Right atrium auricular region (tissue), 2 donors: ENCODE measurements at places on chromosomes 1 and 21. TPM values are rescaled to one million over a fixed set of nuclear protein-coding genes. Genes with fewer than 3 reads are reported as not detected.
A peak's percentile ranks its signal among the peaks of the same experiment; 100 is the strongest.

DNA sequence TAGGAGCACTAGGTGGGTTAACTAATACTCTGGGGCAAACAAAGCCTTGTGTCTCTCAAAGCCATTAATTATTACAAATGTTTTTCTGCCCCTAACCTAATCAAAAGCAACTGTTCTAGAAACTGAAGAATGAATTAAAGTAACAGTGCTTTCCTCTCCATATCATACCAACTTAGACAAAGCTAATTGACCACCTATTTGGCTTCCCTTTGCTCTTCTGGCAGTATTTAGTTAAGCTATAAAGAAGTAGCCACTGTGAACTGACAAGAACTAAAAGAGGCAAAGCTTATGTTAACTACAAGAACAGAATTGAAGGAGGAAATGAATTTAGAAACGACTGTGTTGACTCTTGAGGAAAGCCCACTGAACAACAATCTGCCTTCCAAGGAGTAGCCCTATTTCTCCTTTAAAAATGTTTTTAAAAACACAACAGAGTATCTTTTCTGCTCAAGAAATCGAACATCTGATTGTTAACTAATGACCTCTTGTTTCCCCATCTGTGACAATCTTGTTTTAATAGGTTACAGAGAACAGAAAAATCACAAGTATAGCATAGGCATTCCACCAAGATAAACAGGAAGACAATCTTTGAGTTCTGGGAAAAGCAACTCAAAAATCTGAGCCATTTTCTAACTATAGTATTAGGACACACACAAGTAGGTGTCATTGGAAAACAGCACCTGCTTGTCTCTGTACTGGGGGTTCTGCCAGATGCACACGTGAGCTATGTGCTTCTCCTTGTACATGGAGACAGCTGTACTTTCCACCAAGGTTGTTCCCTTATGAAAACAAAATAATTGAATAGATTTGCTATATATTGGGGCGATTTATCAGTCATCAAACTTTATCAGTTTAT, 3.1 kb upstream of the EGLN1 start:
- H3K4me1 ChIP-seq, result peaks cover 24% of the 10 kb centered on the region
- peak overlapping the region; percentile 99 for H3K27ac ChIP-seq
- peak; percentile 65 for DNase-seq
- no peaks in the 10 kb centered on the region for H3K36me3 ChIP-seq
- no peak overlapping the region for H3K4me3 ChIP-seq
- H3K27me3 ChIP-seq, result no peaks in the 10 kb centered on the region

DNA sequence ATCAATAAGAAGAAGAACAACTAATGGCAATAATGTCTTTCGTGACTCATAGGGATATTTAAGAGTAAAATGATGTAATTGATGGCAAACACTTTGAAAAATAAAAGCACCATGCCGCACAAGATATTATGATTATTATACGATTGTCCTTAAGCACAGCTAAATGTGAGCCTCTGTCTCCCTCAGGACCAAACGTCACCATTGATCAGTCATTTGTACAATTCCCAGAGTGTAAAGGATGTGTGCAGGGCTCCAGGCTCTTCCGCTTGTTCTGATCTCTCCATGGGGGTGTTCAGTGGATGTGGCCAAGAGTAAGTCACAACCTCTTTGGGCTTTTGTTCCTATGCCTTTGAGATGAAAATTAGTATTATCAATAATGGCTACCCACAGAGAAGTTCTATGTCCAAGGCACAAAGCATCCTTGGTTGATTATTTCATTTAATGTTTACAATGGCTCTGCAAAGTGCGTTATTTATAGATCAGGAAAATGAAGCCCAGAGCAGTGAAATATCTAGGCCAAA, 17.7 kb upstream of the C1orf87 start:
- H3K27me3 ChIP-seq, result no peaks in the 10 kb centered on the region
- DNase-seq, result no peak
- H3K4me3 ChIP-seq, result no peak overlapping the region
- no peaks in the 10 kb centered on the region for H3K4me1 ChIP-seq
- H3K27ac ChIP-seq, result no peak overlapping the region
- H3K36me3 ChIP-seq, result no peaks in the 10 kb centered on the region

DNA sequence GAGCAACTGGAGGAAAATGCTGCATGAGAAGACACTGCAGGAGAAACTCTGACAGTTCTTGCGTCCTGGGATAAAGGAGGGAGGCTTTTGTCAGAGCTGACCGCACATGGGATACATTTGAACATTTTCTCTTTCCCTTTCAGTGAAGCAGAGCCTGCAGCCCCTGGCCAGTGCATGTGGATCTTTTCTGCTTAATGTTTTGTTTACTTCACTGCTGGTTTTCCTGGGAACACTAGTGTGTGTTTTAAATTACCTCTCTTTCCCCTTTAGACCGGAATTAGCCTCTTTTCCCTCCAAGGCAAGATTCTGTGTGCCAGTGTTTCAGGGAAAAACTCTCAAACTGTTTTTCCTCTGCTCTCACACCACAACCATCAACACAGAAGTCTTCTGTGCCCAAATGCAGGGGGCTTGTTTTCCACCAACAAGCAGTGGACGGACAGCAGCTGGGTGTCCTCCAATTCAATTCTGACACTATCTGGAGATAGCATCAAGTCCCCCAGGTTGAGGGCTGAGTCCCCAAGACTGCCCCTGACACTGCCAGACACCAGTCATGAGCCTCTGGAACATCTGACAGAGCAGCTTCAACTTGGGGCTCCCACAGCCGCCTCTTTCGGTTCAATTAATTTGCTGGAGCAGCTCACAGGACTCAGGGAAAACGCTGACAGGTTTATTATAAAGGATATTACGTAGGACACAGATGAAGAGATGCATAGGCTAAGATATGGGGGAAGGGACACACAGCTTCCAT, 136.2 kb downstream of the RHOU start:
- no peak overlapping the region for H3K4me3 ChIP-seq
- no peaks in the 10 kb centered on the region for H3K4me1 ChIP-seq
- no peaks in the 10 kb centered on the region for H3K27me3 ChIP-seq
- H3K27ac ChIP-seq, result no peak overlapping the region
- H3K36me3 ChIP-seq, result no peaks in the 10 kb centered on the region

DNA sequence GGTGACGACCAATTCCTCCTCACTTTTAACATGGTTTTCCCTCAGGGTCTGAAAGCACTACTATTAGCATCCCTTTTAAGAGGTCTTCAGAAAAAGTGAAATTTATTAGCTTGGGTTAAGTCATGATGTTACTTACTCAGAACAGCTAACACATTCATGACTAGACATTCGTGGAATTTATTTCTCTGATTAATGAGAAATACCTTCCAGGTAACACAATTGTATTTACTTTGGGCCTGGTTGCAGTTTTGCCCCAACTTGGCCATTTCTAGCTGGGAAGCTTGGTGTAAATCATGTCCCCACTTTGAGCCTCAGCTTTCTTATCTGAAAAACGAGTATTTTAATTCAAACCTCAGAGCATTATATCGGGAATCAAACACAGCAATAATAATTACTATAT, 119.2 kb upstream of the SPATA6 start:
- no peaks in the 10 kb centered on the region for H3K36me3 ChIP-seq
- H3K4me3 ChIP-seq, result no peak overlapping the region
- H3K4me1 ChIP-seq, result no peaks in the 10 kb centered on the region
- no peak overlapping the region for H3K27ac ChIP-seq

DNA sequence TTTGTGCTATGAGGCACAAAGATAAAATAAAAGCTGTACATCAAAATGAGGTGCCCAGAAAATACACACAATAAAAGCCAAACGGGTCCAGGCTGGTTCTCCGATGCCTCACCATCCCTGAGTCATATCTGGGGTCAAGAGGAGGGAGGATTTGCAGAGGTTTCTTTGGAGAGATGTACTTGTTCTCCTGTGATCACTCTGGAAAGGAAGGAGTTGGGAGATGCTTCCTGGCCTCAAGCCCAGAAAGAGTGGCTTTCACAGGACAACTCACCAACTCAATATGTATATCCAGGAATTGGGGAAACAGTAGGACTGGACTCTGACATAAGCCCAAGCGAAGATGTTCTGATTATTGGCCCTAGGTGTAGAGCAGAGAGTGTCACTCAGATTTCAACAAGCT, 51.9 kb downstream of the DIPK1A start:
- H3K4me1 ChIP-seq, result no peaks in the 10 kb centered on the region
- H3K27me3 ChIP-seq, result no peaks in the 10 kb centered on the region
- no peak overlapping the region for H3K27ac ChIP-seq
- no peaks in the 10 kb centered on the region for H3K36me3 ChIP-seq

GRCh38 chr1:236156512-236157208, 14.3 kb downstream of the GPR137B start:
- H3K27me3 ChIP-seq, result no peaks in the 10 kb centered on the region
- H3K27ac ChIP-seq, result no peak overlapping the region
- DNase-seq, result peak; percentile 67
- H3K4me1 ChIP-seq, result peaks cover 26% of the 10 kb centered on the region

- no peaks in the 10 kb centered on the region for H3K36me3 ChIP-seq
- peak overlapping the region; percentile 71 for H3K27ac ChIP-seq
- no peaks in the 10 kb centered on the region for H3K27me3 ChIP-seq
- H3K4me1 ChIP-seq, result peaks cover 48% of the 10 kb centered on the region
- H3K4me3 ChIP-seq, result no peak overlapping the region
Measured at GRCh38 chr1:170698301-170699275, 34.7 kb downstream of the PRRX1 start.

GRCh38 chr1:166900987-166901386, 24.9 kb upstream of the TADA1 start:
- no peak overlapping the region for H3K4me3 ChIP-seq
- no peak overlapping the region for H3K27ac ChIP-seq
- no peaks in the 10 kb centered on the region for H3K36me3 ChIP-seq
- no peaks in the 10 kb centered on the region for H3K4me1 ChIP-seq

DNA sequence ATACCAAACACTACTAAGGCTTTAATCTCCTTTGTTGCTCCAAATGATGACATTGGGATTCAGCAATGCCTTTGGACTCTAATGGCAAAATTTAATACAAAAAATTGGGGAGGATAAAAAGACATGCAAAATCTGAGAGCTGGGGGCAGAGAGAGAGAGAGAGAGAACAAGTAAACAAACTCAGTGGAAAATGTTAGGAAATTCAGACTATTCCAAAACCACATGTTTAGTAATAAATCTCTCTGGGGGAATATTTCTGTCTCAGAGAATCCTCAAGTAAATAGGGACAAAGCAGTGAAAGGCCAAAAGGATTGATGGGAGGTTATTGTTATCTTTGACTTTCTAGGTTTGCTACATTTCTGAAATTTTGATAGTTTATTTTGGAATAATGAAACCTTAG, 65.7 kb downstream of the PLA2G4A start:
- no peaks in the 10 kb centered on the region for H3K36me3 ChIP-seq
- H3K27me3 ChIP-seq, result no peaks in the 10 kb centered on the region
- peaks cover 14% of the 10 kb centered on the region for H3K4me1 ChIP-seq

- H3K27me3 ChIP-seq, result no peaks in the 10 kb centered on the region
- DNase-seq, result no peak
- H3K36me3 ChIP-seq, result no peaks in the 10 kb centered on the region
- no peak overlapping the region for H3K4me3 ChIP-seq
- no peak overlapping the region for H3K27ac ChIP-seq
Measured at GRCh38 chr1:85485516-85485915, 20.6 kb upstream of the DDAH1 start.

DNA sequence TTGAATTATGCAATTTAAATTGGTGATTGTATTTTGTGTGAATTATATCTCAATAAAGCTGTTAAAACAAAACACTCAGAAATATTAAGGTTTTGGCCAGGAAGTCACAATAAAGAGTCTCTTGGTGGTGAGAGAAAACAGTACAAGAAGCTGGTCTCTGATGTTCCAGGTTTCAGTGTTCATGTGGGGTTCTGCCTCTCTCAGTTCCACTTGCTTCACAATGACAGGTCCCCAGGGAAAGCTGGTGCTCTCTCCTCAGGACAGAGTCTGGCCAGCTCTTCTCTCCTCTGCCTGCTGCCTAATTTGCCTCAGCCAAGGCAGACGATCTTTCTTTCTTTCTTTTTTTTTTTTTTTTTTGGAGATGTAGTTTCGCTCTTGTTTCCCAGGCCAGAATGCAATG, 342.9 kb upstream of the PLXNA2 start:
- H3K4me3 ChIP-seq, result no peak overlapping the region
- no peaks in the 10 kb centered on the region for H3K27me3 ChIP-seq
- H3K27ac ChIP-seq, result no peak overlapping the region
- no peaks in the 10 kb centered on the region for H3K4me1 ChIP-seq
- no peaks in the 10 kb centered on the region for H3K36me3 ChIP-seq
- no peak for DNase-seq

DNA sequence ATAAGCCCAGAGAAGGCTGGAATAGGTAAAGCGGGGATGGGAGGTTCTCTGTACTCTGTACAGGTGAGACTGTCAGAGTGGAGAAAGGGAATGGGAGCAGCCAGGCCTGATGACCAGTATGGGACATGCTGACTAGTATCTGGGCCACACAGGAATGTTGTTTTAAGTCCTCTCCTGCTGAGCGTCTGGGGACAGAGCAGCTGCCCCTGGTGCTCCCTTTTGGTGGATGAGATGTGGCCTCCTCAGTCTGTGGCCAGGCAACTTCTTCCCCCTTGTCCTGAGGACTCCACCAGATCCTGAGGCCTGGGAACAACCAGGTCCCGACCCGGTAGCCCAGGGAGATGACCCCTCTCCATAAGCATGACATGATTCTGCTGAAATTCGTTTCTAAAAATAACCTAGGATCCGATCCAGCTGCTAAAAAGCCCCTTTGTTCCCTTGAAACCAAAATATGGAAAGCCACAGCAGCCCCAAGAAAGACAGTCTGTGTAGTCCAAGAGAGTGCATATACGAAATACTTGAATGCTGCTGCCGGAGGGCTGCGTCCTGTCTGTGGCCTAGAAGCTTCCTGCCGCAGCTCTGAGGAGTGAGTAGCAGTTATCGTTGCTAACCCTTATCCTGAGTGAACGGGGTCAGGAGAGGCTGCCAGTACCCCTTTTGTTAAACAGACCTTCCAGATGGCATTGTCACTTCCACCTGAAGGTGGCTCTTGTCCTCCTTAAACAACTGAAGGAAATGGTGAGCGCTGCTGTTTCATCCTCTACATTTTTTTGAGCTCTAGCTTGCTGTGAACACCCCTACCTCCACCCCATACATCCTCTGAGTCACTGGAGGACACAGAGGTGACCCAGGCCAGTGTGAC, 47.1 kb downstream of the ATP2B4 start:
- H3K4me1 ChIP-seq, result no peaks in the 10 kb centered on the region
- peak overlapping the region; percentile 92 for H3K27ac ChIP-seq
- H3K36me3 ChIP-seq, result no peaks in the 10 kb centered on the region
- DNase-seq, result peak; percentile 78
- H3K4me3 ChIP-seq, result no peak overlapping the region

GRCh38 chr1:72650843-72651435, 368.6 kb upstream of the NEGR1 start:
- no peaks in the 10 kb centered on the region for H3K36me3 ChIP-seq
- no peaks in the 10 kb centered on the region for H3K27me3 ChIP-seq
- no peak overlapping the region for H3K4me3 ChIP-seq
- no peak overlapping the region for H3K27ac ChIP-seq
- no peaks in the 10 kb centered on the region for H3K4me1 ChIP-seq

The CYP4X1 gene
- 3.5 TPM for total RNA-seq

The FCAMR gene
- not detected for total RNA-seq
